ENCODE measurements at places on chromosomes 3 and 15. TPM values are rescaled to one million over a fixed set of nuclear protein-coding genes. Genes with fewer than 3 reads are reported as not detected.

ARHGEF26 gene
- 29.2 TPM for total RNA-seq

ITGA11 gene
- 15.5 TPM for total RNA-seq

- no peak for DNase-seq
Observed at GRCh38 chr3:100825574-100825973, 116.3 kb downstream of the TFG start.

DNA sequence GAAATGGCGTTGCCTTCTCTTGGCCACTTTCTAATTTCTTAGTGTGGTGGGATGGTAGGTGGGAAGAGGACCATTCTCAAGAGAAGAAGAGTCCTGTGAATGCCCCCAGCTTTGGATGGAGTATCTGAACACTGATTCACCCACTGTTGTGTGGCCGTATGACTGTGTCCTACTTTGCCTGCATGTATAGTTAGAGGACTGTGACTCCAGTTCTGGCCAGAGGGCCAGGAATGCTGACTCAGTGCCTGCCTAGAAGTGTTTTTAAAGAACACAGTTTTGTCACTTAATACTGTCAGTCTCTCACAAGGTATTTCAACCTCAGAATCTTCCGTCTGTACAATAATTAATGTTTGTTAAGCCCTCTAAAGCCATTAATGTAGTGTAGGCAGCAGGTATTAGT, 2.1 kb downstream of the SEC61A1 start:
- DNase-seq, result no peak

DNA sequence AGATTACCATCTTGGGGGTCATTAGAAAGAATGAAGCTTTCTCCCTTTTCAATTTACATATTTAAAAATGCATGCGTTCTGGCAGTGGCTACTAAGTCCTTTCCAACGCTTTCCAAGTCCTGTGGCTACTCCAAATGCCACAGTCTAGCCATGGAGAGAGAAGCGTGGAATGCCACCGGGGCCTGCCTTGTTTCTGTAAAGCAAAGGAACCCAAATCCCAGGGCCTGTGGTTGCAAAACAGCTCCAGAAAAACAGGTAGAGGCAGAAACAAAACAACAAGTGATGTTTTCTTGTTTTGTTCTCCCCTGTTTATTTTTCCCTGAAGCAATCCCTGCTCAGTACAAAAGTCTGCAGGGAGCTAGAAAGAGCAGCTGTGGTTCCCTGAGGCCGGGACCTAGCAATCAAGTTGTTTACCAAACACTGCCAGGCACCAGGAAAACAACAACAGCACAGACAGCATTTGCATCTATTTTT, 85.5 kb downstream of the FOXP1 start:
- DNase-seq, result no peak

- DNase-seq, result no peak
Observed at GRCh38 chr15:71687902-71688508, 122.3 kb upstream of the NR2E3 start.

DNA sequence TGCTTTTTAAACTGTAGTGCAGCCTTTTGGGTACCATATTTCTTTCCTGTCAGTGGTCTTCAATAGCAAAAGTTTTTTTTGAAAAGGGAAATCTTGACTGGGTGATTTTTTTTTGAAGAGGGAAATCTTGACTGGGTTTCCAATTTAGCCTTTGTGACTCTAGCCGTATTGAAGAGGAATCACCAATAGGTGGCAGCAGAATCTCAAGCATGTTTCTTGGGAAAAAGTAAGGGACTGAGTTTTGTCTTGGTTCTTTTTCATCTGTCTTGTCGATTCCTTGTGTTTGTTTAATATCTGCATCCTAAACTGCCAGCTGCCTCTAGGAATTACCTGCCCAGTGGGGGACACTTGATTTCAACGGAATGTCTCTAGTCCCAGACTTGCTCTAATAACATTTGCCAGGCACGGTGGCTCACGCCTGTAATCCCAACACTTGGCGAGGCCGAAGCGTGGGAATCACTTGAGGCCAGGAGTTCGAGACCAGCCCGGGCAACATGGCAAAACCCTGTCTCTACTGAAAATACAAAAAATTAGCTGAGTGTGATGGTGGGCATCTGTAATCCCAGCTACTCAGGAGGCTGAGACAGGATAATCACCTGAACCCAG, 89.2 kb downstream of the RBPMS2 start:
- DNase-seq, result no peak
